ENCODE measurements at places on chromosomes 3 and 15.

GRCh38 chr15:58931987-58932588, 1.4 kb downstream of the SLTM start:
- DNase-seq: no peak

- DNase-seq: no peak
These were observed 24.0 kb upstream of the LIPC start for GRCh38 chr15:58407778-58408177.

- DNase-seq: no peak
These were observed 152.8 kb downstream of the RBPMS2 start for GRCh38 chr15:64622410-64623260.

GRCh38 chr3:151580591-151580990, 119.7 kb upstream of the IGSF10 start:
- no peak for DNase-seq

GRCh38 chr15:22895465-22896190, 57.2 kb downstream of the NIPA2 start:
- DNase-seq: no peak

Measured in NCI-H2029 (cell line).